Substantia nigra (tissue), 51 donors: ENCODE measurements at places on chromosomes 4 and X.

DNA sequence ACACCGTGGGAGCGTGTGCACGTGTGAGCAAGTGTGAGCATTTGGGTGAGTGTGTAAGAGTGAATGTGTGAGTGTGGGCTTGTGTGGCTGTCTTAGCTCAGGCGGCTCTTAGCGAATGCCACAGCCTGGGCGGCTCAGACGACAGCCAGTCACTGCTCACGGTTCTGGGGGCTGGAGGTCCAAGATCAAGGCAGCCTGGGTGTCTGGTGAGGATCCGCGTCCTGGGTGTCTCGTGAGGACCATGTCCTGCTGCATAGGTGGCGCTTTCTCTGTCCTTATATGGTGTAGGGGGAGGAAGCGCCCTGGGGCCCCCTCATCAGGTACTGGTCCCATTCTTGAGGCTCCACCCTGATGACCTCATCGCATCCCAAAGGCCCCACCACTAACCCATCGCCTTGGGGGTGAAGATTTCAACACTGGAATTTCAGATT is 4.5 kb downstream of the DOK7 start:
- no peak for DNase-seq

- no peak for DNase-seq
These were observed 294.3 kb downstream of the FSTL5 start for GRCh38 chr4:161869511-161869910.

DNA sequence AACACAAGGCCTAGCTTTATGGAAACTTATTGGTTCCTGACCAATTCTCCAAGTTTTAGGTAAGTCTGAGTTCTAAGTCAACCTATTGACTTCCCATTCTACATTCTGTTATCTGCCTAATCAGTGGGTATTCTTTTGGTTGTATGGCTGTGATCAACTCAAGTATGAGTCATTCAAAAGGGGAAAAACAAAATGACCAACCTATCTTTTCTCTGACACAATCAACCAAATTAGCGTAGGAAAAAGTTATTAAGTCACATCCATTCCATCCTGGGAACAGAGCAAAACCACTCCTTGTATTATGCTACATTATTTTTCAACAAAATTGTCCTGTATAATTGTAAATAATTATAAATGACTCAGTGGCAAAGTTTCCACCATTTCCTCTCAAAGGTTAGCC is 136.2 kb downstream of the SHROOM4 start:
- DNase-seq, result no peak

- no peak for DNase-seq
These were observed 115.1 kb downstream of the RASGEF1B start for GRCh38 chr4:81356621-81357020.

DNA sequence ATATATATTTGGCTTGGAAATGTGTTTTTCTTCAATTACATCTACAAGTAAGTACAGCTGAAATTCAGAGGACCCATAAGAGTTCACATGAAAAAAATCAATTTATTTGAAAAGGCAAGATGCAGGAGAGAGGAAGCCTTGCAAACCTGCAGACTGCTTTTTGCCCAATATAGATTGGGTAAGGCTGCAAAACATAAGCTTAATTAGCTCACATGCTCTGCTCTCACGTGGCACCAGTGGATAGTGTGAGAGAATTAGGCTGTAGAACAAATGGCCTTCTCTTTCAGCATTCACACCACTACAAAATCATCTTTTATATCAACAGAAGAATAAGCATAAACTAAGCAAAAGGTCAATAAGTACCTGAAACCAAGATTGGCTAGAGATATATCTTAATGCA is 26.1 kb downstream of the NUDT6 start:
- DNase-seq, result no peak

GRCh38 chrX:102745857-102746584 is 25.5 kb downstream of the GPRASP3 start:
- DNase-seq, result no peak

- DNase-seq, result no peak
These were observed 15.4 kb upstream of the MSN start for GRCh38 chrX:65652098-65652497.

GRCh38 chr4:20816287-20816686 is 116.0 kb downstream of the PACRGL start:
- no peak for DNase-seq

- no peak for DNase-seq
These were observed 28.5 kb downstream of the TRIM61 start for GRCh38 chr4:164948975-164949374.

- DNase-seq, result no peak
These were observed 216.9 kb downstream of the PTTG2 start for GRCh38 chr4:38177035-38177546.

DNA sequence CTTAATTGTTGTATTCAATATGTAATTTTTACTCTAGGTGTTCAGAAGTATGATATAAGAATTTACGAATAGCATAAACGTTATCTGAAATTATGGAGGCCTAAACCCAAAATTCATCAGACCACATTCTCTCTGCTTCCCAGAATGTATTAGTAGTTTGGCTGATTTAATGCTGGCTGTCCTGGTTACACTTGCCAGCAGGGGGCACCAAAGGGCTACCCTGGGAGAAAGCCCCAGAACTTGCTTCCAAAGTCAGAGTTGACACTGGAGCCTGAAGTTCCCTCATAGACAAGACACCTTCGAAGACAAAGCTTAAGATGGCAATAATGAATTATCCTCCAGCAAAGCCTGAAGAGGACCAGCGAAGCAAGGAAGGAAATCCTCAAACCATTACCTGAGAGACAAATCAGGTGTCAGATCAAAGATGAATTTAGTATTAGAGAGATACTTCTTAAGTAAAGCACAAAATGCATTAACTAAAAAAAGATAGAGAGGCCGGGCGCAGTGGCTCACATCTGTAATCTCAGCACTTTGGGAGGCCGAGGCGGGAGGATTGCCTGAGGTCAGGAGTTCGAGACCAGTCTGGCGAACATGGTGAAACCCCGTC is 11.3 kb upstream of the ANOS1 start:
- no peak for DNase-seq

DNA sequence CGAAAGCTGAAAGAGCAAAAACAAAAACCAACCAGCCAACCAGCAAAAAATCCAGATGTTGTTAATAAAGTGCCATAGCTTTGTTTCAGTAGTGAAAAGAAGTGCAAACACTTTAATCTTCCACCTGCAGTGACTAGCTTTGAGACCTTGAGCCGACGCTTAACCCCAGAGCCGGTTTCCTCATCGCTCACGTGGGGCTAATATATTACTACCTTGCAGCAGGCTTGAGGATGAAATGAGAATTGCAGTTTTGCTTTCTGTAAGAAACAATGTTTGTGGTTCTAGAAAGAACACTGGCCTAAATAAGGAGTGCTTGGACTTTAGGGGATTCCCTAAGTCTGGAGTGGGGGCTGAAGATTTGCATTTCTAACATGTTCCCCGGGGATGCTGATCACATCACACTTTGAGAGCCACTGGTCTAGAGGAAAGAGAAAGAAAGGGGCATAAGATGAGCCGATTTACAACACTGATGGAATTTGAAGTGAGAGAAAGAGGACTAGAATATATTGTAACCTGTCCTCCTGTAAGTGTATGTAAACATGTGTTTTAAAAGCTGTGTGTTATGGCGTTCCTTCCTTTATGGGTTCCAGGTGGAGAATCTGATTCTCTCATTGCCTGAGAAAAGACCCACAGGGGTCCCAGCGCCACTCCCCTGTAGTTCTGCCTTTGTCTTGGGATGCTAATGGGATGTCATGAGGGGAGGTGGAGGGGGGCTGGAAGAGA is 1.4 kb downstream of the FGF2 start:
- DNase-seq, result no peak

GRCh38 chrX:40953369-40953768 is 131.9 kb upstream of the USP9X start:
- DNase-seq, result no peak

- peak; percentile 0 for DNase-seq
These were observed 109.3 kb upstream of the DGKK start for GRCh38 chrX:50579955-50580354.

DNA sequence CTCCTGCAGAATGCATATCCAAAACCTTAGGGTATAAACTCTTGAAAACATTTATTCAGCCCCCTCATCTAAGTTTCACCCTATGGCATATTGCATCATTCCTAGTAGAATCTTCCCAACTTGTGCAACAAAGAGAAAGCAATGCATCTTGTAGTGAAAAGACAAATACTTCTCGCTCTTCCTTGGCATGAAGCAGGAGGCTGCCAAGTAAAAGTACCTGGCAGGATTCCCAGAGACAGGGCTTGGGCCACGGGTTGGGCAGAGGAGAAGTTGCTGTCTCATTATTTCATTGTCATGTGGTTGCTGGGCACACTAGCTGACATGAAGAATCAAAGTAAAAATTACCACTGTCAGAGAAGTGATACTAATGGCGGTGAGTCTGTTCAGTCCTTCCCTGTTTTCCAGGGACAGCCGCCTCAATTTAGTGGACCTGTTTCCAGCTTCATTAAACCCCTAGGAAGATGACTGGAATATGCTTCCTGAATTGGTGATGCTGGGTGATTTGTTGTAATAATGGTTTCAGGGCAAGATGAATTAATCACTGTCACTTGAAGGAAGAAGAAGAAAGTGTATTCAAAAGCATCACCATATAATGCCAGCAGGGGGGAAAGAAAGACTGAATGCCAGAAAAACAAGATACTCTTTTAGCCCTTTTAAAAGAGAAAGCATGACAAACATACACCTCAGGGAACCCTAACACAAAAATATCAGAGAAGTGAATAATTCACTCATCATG is 380.5 kb upstream of the IGFBP7 start:
- no peak for DNase-seq

GRCh38 chr4:76690011-76690905 is 207.7 kb downstream of the SOWAHB start:
- no peak for DNase-seq
